ENCODE measurements at places on chromosomes 6 and 20.

GRCh38 chr6:160962835-160963623, 28.5 kb upstream of the MAP3K4 start:
- no peak for DNase-seq

DNA sequence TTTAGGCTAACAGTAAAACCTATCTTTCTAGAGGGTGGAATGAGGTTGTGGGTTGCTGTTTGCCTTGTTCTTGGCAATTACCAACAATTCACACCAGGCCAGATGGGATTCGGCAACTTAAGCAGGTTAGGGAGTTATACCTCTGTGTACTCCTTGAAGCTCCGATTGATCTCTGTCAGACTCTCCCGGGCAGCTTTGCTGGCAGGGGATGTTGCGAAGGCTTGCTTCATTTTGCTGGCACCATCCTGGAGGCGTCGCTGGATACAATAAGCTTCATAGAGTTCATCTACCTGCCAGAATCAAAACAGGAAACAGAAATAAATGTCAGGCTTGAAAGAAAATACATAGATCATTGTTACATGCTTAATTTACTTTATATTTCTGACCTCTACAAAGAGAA, 66.4 kb upstream of the ARMH2 start:
- no peak for DNase-seq

GRCh38 chr6:96227135-96227534, 211.4 kb downstream of the FUT9 start:
- DNase-seq: no peak

- DNase-seq: no peak
Observed at GRCh38 chr20:60540591-60540990, 582.4 kb downstream of the CDH26 start.

- DNase-seq: peak; percentile 53
Observed at GRCh38 chr6:132790450-132790849, 8.0 kb downstream of the SLC18B1 start.

GRCh38 chr20:51554538-51555165, 12.1 kb upstream of the NFATC2 start:
- no peak for DNase-seq

DNA sequence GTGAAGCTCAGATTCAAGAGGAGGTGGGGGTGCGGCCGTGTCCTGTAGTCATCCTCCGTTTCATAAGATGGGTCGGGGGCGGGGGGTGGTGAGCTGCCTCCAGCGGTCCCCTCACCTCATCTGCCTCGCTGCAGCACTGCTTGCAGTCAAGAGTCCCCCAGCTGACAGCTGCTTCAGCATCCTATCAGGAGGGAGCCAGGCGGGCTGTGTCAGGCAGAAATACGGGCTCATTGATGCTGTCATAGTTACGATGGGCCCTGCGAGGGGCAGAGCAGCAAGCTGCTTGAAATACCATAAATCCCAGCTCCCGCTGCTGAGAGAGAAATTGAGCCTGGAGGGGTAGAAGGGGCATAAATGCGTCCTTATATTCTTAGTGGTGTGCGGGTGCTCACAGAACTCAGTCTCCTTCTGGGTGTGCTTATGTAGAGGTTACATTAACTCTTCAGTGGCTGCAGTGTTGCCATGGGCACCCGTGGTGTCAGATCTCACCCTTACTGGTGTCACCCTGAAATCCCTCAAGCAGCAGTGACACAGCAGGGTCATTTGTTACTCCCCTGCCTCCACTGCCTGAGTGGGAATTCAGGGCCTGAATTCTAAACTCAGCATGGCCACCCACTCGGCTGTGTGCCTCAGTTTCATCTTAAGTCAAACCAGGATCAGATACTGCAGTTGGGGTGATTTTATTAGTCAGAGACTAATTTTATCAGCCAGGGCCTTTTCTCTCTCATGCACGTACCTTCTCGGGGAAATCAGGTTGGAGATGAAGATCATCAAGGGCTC, 21.8 kb downstream of the CCDC167 start:
- no peak for DNase-seq

- DNase-seq: no peak
Observed at GRCh38 chr20:62032609-62033368, 32.9 kb downstream of the TAF4 start.

- DNase-seq: no peak
Observed at GRCh38 chr6:80674669-80675068, 568.2 kb downstream of the BCKDHB start.

- no peak for DNase-seq
Observed at GRCh38 chr20:52534616-52535015, 343.0 kb upstream of the ZFP64 start.

DNA sequence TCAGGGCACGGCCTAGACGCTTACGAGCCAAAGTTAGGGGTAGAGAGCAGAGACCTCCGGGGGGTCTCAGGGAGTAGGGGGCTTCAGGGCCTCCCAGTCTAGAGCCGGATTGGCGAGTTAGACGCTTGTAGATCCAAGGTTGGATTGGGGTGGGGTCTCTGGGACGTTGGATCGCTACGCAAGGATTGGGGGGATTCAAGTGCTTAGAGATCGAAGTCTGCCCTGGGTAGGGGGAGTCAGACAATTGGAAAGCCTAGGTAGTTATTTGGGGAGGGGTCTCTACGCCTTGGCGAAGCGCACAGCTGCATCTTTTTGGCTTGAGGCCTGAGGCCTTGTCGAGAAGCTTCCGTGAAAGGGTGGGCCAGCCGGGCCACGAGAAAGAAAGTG, 469 bp downstream of the STX16 start:
- no peak for DNase-seq

DNA sequence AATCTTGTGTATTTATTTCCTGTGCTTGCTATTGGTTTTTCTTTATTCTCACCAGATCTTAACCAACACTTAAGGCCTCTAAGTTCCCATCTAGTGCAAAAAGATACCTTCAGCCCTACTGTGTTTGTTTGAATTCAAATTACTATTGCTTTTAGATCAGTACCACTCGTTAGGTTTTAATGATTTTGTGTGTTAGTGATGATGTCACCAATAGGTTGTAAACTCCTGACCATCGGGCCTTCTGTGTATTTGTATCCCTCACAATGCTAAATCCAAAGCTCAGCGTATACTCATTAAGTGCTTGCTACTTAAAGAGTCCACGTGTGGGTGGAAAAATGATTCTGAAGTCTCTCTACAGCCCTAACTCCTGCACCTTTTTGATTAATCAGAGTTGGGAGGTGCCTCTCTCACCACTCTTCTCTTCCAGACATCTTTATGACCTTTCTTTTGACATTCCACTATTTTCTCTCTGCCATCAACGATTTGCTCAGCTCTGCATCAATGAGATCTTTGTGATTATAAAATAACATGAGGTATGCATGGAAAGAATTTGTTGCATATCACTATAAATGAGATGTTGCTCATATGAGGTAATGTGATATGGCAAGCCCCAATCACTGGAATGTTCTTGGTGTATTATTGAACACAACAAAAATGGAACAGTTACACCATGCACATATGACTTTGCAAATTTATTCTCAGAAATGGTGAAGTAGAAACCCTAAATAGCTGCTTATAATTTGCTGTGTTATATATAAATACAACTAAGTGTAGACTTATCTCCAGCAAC, 55.1 kb upstream of the LAMA2 start:
- no peak for DNase-seq

GRCh38 chr6:33820784-33821520, 17.1 kb upstream of the MLN start:
- DNase-seq: no peak

DNA sequence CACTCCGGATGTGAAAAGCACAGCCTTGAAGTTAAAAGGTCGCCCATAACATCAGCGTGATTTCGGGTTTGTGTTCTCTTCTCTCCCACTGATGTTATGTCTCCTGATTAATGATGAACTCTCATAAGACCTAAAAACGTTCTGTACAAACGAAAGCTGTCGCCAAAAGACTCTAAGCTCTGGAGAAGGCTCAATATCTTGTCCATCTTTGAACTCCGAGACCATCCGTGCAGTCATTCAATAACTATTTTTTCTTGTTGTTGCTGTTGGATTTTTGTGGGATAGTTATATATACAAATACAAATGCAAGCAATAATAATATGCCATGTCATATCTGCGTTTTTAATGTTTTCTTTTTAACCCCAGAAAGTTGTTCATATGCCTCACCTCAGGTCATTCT, 291.8 kb upstream of the MARCKS start:
- no peak for DNase-seq

- DNase-seq: no peak
Observed at GRCh38 chr6:143564484-143565017, 53.0 kb upstream of the FUCA2 start.

DNA sequence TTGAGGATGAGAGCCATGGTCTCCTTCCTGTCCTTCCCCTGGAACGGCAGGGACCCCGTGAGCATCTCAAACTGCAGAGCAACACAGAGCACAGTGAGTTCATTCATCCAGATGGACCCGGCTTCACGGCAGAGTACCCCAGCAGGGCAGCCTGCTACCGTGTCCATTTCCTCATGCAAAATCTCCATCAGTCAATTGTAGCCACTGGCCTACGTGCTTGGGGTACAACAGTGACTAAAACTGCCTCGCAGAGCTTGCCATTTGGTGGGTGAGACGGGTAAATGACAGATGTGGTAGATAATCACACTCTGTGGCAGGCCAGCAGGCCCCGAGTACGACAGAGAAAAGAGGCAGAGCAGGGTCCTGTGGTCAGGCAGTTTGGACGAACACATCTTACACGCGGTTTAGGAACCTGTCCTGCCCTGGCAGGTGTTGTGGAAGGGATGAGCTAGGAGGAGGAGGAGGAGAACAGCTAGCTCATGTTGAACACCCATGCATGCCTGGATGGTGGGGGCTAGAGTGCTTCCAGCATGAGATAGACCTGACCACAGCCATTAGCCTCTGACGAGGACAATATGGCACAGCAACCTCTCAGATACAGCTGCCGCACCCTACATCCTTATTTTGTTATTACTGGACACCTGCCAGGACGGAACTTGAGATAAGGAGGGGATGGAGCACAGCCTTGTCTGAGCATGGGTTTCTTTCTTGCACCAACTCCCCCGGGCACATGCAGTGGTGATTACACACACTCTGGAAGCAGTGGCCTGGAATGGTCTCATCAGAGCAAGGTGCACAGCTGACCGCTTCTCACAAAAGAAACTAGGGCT, 95.6 kb downstream of the RAMACL start:
- DNase-seq: no peak

DNA sequence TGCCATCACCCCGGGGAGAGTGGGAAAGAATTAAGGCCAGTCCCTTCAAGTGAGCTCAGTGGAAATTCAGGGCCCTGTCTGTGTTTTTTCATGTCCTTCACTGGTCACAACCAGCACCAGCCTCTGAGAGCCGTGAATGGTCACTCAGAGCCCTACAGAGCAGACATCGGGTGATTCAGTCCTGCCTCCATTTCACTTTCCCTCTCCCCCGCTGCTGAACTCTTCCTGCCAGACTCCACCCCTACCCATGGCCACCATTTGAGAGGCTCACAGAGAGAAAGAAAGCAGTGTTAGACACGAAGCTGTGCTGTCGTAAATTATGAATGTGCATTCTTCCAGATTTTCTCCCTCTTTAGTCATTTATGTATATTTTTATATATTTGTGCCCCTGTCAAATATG, 5.4 kb downstream of the R3HDML start:
- no peak for DNase-seq

DNA sequence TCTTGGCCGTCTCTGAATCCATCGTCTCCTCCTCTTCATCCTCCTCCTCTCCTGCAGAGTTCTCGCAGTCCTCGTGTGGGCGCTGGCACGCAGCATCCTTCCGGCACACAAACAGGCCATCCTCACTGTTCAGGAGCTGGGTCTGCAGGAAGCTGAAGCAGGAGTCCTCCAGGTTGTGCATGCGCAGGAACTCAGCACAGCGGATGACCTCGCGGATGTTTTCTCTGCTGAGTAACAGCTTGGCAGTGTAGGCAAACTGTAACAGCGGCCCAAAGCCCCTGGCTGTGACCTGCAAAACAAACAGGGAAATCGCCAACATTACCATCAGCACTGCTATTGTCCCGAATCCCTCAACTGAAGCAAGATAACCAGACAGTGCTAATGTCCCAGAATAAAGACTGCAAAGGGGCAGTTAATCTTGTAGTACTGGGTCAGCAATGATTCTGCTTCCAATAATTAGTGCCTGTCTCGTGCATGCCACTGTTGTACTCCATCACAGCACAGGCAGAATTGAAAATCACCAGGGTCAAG, 57.4 kb downstream of the GJA10 start:
- no peak for DNase-seq

DNA sequence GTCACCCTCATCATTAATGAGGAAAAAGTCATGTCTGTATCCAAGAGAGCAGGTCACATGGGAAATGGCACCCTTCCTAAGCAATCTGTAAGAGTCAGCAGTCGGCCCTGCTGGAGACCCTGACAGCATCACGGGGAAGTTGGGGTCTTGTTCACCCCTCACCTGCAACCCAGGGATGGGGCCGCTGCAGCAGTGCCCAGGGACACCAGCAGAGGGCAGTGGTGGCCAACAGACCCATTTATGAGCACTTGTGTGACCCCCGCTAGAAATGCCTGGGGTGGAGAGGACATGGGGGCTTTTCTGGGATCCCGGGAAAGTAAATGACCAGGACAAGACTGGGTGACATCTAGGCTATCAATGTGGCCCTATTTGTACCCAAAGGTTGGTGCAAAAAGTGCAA, 35.9 kb downstream of the ANKRD60 start:
- no peak for DNase-seq

- no peak for DNase-seq
Observed at GRCh38 chr6:7545316-7546019, 4.0 kb downstream of the DSP start.
